Endothelial cell (in vitro differentiated cells): ENCODE measurements at places on chromosomes 2 and 18.

DNA sequence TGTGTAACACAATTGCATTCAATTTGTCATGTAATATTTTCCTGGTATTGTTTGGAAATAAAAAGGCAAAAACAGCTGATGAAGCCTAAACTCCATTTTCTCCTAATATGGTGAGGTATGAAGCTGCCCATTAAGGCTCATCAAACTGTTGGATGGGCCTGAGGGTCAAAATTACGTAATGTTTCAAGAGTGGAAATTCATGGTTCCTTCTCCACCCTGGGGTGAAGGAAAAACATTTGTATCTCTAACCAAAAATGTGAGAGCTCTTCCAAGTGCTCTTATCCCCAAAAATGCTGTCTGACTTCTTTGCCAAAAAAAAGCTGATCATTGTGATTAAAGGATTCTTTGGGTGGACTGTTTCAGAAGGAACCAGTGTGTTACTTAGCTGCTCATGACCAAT, 91.8 kb downstream of the ARHGAP28 start:
- no peak for DNase-seq
- H3K27ac ChIP-seq: no peak overlapping the region
- H3K4me3 ChIP-seq: no peak overlapping the region
- H3K4me1 ChIP-seq: peaks cover 21% of the 10 kb centered on the region
- H3K36me3 ChIP-seq: peaks cover 17% of the 10 kb centered on the region
- peaks cover 6% of the 10 kb centered on the region for H3K27me3 ChIP-seq

DNA sequence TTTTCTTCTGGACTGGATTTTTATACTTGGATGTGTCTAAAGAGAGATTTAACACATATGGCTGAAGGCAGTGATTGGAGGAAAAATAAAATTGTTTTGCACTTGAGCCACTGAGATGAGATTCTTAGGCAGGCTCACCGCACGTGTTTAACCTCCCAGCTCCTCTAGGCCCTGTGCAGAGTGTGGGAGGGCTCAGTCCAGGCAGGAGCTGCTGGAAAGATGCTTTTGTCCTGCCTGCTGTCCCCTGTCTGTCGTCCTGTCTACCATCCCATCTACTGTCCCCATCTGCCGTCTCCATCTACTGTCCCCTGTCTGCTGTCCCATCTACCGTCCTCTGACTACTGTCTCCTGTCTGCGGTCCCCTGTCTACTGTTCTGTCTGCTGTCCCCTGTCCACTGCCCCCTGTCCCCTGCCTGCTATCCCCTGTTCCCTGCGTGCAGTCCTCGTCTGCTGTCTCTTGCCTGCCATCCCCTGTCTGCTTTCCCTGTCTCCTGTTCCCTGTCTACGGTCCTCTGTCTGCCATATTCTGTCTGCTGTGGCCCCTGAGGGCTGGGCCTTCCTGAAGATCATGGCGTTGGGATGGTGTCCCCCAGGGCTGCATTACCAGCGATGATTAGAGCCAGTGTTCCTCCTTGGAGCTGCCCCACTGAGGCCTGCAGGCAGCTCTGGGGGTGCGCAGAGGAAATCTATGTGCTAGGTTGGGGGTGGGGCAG, 43.7 kb upstream of the HS6ST1 start:
- DNase-seq: no peak
- H3K27me3 ChIP-seq: peaks cover 5% of the 10 kb centered on the region
- no peak overlapping the region for H3K4me3 ChIP-seq
- peak overlapping the region; percentile 72 for H3K27ac ChIP-seq
- peaks cover 20% of the 10 kb centered on the region for H3K4me1 ChIP-seq

- no peak overlapping the region for H3K4me3 ChIP-seq
- no peak overlapping the region for H3K27ac ChIP-seq
- peaks cover under 1% of the 10 kb centered on the region for H3K36me3 ChIP-seq
- H3K27me3 ChIP-seq: peaks cover 4% of the 10 kb centered on the region
- no peak for DNase-seq
- no peaks in the 10 kb centered on the region for H3K4me1 ChIP-seq
Observed at GRCh38 chr2:3617198-3617890, 22.4 kb downstream of the COLEC11 start.

DNA sequence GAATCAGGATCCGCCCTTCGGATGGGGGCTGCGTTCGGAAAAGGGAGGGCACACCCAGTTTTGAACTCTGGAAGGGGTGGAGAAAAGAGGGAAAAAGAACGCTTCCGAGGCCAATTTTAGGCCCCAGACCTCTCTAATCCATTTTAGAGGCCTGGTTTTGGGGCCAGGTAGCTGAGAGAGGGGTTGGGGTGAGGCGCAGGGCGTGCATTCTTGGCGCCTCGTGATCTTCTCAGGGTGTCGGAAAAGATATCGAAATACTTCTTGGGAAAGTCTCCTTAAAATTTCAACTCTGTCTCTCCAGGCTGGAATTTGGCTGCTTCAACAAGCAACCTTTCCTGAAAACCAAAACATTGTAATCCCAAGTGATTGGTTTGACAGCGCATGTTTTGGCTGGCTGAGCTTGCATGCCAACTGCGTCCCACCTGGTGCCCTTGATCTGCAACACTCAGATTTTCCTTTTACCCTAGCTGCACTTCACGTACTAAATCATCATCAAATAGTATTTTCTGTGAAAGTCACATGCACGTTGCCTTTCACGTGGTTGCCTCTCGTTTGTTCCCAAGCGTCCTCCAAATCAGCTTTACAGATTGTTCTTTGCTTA, 864 bp upstream of the XPO1 start:
- peak overlapping the region; percentile 96 for H3K4me3 ChIP-seq
- DNase-seq: peak; percentile 9
- H3K4me1 ChIP-seq: peaks cover 24% of the 10 kb centered on the region
- peaks cover 24% of the 10 kb centered on the region for H3K27me3 ChIP-seq

- H3K4me1 ChIP-seq: peaks cover 7% of the 10 kb centered on the region
- no peak overlapping the region for H3K27ac ChIP-seq
- no peak overlapping the region for H3K4me3 ChIP-seq
- DNase-seq: no peak
- H3K36me3 ChIP-seq: peaks cover 29% of the 10 kb centered on the region
Observed at GRCh38 chr18:46892842-46893241, 24.5 kb downstream of the PIAS2 start.

DNA sequence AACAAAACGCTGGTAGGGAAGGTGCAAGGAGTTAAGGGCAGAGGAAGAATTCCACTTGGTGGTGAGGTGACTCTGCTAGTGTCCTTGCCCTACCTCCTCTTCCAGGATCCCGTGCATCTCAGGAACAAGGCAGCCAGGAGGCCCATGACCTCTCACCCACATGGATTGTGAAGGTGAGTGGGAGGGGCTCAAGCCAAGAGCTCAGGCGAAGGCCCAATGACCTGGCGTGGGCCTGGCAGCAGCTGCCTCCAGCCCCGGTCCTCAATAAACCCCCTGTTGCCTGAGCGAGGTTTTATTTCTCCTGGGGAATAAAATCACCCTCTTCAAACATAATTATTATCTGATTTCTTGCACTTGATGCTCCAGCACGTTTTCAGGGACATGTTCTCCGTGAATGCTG, 28.2 kb downstream of the LAMA1 start:
- no peaks in the 10 kb centered on the region for H3K4me1 ChIP-seq
- H3K27me3 ChIP-seq: no peaks in the 10 kb centered on the region
- H3K27ac ChIP-seq: no peak overlapping the region

- no peaks in the 10 kb centered on the region for H3K4me1 ChIP-seq
- no peak overlapping the region for H3K27ac ChIP-seq
Observed at GRCh38 chr2:212346865-212347264, 191.7 kb downstream of the ERBB4 start.

DNA sequence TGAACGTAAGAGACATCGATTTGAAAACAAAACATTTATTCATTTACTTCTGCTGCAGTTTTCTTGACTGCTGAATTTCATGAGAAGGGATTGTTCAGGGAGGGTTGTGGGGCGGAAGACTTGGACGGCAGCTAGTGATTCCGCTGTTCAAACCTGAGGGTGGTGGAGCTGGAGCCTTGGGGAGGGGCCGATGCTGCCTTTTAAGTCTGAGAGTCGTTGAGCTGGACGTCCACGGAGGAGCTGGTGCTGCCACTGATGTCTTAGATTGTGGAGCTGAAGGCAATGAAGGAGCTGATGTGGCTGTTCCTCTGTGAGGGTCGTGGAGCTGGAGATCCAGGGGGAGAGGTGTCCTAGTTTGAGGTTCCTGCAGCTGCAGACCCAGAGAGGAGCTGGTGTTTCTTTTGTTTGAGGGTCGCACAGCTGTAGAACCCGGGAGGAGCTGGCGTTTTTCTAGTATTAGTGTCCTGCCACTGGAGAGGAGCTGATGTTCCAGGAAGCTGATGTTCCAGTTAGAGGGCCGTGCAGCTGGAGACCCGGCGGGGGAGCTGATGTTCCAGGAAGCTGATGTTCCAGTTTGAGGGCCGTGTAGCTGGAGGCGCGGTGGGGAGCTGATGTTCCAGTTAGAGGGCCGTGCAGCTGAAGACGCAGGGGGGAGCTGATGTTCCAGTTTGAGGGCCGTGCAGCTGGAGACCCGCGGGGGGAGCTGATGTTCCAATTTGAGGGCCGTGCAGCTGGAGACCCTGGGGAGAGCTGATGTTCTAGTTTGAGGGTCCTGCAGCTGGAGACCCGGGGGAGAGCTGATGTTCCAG, 150.9 kb downstream of the RTP5 start:
- peaks cover 10% of the 10 kb centered on the region for H3K36me3 ChIP-seq
- no peak for DNase-seq
- H3K4me3 ChIP-seq: peak overlapping the region; percentile 48
- no peaks in the 10 kb centered on the region for H3K4me1 ChIP-seq

DNA sequence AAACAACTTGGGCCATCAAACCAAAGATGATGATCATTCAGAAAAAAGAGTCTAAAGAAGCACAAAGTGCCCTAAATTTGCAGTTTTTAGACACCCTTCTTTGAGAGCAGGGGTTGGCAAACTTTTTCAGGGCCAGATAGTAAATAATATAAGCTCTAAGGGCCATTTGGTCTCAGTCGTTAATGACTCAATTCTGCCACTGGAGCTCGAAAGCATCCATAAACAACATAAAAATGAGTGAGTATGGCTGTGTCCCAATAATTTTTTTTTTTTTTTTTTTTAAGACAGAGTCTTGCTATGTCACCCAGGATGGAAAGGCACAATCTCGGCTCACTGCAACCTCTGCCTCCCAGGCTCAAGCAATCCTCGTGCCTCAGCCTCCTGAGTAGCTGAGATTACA, 152.3 kb downstream of the DTNB start:
- no peaks in the 10 kb centered on the region for H3K36me3 ChIP-seq
- no peak for DNase-seq
- H3K4me1 ChIP-seq: peaks cover 8% of the 10 kb centered on the region
- no peak overlapping the region for H3K27ac ChIP-seq
- H3K4me3 ChIP-seq: no peak overlapping the region

DNA sequence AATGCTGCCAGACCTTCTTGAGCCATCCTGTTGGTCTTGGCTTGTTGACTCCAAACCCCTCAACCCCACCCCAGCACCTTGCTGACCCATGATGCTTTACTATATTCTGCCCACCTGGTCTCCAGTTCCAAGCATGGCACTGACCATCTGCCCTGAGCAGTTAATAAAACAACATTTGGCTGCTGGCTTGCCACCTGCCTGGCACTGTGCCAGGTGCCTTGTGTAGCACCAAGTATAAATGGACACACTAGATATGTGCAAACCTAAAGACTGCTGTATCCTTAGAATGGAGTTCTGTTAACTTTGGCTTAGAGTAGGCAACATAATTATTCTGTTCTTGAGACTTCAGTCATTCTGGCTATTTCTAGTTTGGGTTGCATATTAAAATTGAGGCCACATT, 91.4 kb downstream of the ACSL3 start:
- peaks cover 7% of the 10 kb centered on the region for H3K27me3 ChIP-seq
- no peaks in the 10 kb centered on the region for H3K36me3 ChIP-seq
- no peaks in the 10 kb centered on the region for H3K4me1 ChIP-seq
- H3K4me3 ChIP-seq: no peak overlapping the region
- no peak for DNase-seq

GRCh38 chr2:32739664-32740063, 111.8 kb downstream of the TTC27 start:
- peaks cover 2% of the 10 kb centered on the region for H3K4me1 ChIP-seq
- H3K27me3 ChIP-seq: no peaks in the 10 kb centered on the region
- H3K4me3 ChIP-seq: no peak overlapping the region
- no peak overlapping the region for H3K27ac ChIP-seq
- no peaks in the 10 kb centered on the region for H3K36me3 ChIP-seq

- H3K27me3 ChIP-seq: no peaks in the 10 kb centered on the region
- no peak for DNase-seq
- H3K36me3 ChIP-seq: no peaks in the 10 kb centered on the region
- H3K27ac ChIP-seq: no peak overlapping the region
- H3K4me1 ChIP-seq: no peaks in the 10 kb centered on the region
- H3K4me3 ChIP-seq: no peak overlapping the region
Observed at GRCh38 chr2:195279840-195280427, 377.1 kb upstream of the SLC39A10 start.

GRCh38 chr2:221034026-221034701, 537.9 kb downstream of the EPHA4 start:
- no peak overlapping the region for H3K4me3 ChIP-seq
- H3K27me3 ChIP-seq: no peaks in the 10 kb centered on the region
- H3K27ac ChIP-seq: no peak overlapping the region
- H3K4me1 ChIP-seq: peaks cover 2% of the 10 kb centered on the region
- H3K36me3 ChIP-seq: no peaks in the 10 kb centered on the region
- DNase-seq: no peak

DNA sequence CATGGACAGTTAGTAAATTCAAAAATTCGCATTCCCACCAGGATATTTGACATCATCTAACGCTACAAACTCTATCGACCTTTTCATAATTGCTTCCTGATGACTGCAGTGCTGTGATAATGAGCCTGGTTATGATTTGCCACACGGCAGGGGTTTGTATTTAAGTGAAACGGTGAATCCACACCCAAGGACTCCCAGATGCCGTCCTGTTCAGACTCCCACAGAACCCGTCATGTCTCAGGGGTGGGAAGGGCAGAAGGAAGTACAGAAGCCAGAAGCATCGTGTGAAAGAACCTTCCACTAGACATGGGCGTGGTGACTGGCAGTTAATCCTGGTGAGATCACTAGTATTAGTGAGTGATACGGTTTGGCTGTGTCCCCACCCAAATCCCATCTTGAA, 91.2 kb upstream of the TMEM18 start:
- no peaks in the 10 kb centered on the region for H3K4me1 ChIP-seq
- H3K36me3 ChIP-seq: no peaks in the 10 kb centered on the region
- H3K27ac ChIP-seq: no peak overlapping the region
- H3K4me3 ChIP-seq: no peak overlapping the region
- no peaks in the 10 kb centered on the region for H3K27me3 ChIP-seq
- DNase-seq: no peak

DNA sequence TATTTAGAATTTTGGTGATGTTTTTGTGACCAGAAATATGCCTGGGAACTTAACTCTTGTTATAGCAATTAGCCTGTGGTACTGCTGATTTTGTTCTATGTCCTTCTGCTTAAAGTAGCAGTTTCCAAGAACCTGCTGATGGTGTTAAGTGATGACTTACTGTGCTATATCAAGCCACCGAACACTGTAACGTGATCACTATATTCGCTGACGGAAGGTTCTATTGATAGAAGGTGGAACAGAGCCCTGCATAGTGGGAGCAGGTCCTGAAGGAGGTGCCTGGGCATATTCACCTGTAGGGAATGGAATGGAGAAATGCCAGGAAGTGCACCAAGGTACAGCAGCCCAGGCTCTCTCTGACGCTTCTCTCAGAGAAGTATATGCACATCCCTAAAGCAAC, 76.8 kb downstream of the UXS1 start:
- peaks cover 2% of the 10 kb centered on the region for H3K4me1 ChIP-seq
- DNase-seq: no peak
- H3K27ac ChIP-seq: no peak overlapping the region
- no peaks in the 10 kb centered on the region for H3K27me3 ChIP-seq
- H3K36me3 ChIP-seq: peaks cover 15% of the 10 kb centered on the region

- no peaks in the 10 kb centered on the region for H3K36me3 ChIP-seq
Observed at GRCh38 chr2:122905431-122905830, 1119.7 kb upstream of the CNTNAP5 start.

GRCh38 chr2:228901531-228901930, 369.6 kb downstream of the PID1 start:
- H3K4me3 ChIP-seq: no peak overlapping the region
- no peaks in the 10 kb centered on the region for H3K4me1 ChIP-seq
- no peak overlapping the region for H3K27ac ChIP-seq
- no peaks in the 10 kb centered on the region for H3K27me3 ChIP-seq
- H3K36me3 ChIP-seq: no peaks in the 10 kb centered on the region
